ENCODE measurements at places on chromosomes 1 and 21.
A peak's percentile ranks its signal among the peaks of the same experiment; 100 is the strongest.

DNA sequence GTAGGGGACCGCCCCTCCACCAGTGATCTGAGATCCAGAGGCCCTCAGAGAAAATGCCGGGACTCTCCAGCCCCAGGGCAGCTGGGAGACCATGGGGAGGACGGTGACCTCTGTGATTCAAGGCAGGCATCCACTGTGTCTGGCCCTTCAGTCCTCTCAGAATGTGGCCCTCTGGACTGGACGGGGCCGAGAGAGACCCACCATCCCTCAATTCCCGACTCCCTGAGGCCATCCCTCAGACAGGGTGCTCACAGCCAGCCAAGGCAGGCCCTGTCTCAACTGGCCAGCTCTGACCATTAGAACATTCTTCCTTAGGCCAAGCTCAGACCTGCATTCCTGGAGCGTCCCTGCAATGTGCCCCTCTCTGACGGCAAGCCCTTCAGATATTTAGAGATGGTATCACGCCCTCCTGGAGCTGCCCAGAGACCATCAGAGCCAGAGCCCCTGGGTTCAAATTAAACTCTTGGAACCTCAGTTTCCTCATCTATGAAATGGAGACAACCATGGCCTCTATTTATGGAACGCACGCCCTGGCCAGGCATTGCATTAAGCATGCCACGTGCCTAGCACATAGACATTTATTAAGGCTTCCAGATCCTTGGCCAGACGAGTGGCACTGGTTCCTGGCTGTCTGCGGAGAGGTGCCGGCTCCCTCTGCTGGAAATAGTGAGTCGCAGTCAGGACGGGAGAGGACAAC is 9.6 kb upstream of the EPS8L3 start:
- DNase-seq, result peak; percentile 84

GRCh38 chr1:207050480-207051190 is 373 bp downstream of the YOD1 start:
- peak; percentile 92 for DNase-seq

- DNase-seq, result no peak
Measured at GRCh38 chr1:214718724-214719123, 115.7 kb downstream of the CENPF start.

GRCh38 chr1:58116284-58116683 is 430.2 kb downstream of the OMA1 start:
- DNase-seq, result no peak

DNA sequence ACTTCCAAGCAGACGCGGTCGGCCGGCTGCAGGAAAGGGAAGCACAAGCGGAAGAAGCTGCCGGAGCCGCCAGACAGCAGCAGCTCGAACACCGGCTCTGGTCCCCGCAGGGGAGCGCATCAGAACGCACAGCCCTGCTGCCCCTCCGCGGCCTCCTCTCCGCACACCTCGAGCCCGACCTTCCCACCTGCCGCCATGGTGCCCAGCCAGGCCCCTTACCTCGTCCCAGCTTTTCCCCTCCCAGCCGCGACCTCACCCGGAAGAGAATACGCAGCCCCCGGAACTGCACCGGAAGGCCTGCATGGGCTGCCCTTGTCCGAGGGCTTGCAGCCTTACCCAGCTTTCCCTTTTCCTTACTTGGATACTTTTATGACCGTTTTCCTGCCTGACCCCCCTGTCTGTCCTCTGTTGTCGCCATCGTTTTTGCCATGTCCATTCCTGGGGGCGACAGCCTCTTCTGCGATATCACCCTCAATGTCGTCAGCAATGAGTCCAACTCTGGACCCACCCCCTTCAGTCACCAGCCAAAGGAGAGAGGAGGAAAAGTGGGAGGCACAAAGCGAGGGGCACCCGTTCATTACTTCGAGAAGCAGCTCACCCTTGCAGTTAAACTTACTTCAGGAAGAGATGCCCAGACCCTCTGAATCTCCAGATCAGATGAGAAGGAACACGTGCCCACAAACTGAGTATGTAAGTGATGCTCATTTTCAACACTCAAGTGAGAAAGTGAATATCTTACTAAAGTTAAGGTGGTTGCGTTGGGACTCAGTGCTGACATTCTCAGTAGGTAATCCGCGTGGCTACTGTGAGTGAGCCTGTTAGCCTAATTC is 25.5 kb downstream of the UTS2 start:
- DNase-seq, result no peak
